Dermis microvascular lymphatic vessel endothelial cell (primary cell): ENCODE measurements at places on chromosomes 3 and 15. TPM values are rescaled to one million over a fixed set of nuclear protein-coding genes. Genes with fewer than 3 reads are reported as not detected.

The RETNLB gene
- not detected in 2 replicates for total RNA-seq

DNA sequence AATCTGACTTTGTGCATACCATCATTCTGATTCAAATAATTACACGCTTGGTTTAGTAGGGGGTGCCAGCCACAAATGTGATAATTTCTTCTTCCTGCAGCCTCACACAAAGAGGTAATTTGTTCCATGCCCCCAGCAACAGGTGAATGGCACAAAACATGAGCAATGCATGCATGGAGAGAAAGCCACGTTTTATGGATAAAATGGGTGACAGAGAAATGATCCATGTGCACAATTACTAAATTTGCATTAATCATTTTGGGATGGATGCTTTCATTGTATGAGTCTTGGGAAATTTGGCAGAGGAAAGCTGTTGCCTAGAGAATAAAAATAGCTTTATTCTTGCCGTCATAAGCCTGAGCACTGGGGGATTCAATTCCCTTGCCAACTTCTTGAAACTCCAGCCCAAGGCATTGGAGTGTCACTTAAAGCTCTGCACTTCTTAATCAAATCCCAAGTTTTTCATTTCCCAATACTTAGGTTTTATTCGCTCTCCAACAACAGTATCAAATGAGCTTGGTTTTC is 411.6 kb downstream of the GBE1 start:
- no peak for DNase-seq

The HGD gene
- total RNA-seq: 0.26 TPM in 1 of 2 replicates, not detected in the other

The PLA2G4E gene
- total RNA-seq: not detected in 2 replicates

GRCh38 chr3:9548991-9549390 is 4.6 kb downstream of the LHFPL4 start:
- no peak for DNase-seq

The OXTR gene
- total RNA-seq: 0.13 and 1.3 TPM in 2 replicates

DNA sequence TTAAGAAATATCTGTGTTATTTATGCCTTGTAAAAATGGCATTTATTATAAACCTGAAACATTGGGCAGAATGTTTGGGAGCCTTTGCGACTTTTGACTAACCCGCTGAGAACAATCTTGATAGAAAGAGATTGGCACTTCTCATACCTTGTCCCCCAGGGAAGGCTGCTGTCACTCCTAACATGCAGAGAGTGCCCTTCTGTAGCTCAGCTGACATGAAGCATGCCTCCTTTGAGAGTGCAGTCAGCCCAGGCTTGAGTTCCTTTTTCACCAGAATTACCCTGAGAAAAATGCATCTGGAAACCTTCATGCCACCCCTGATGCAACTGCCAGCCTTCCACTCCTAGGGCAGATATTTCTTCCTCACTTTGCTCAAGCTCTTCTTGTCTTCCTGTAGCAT is 569.2 kb upstream of the ARPP21 start:
- DNase-seq: no peak

The FANCD2OS gene
- total RNA-seq: not detected in 2 replicates

The CYP1A2 gene
- under 0.01 TPM in 2 replicates for total RNA-seq

- DNase-seq: no peak
Measured at GRCh38 chr3:66744986-66745385, 244.2 kb upstream of the LRIG1 start.

DNA sequence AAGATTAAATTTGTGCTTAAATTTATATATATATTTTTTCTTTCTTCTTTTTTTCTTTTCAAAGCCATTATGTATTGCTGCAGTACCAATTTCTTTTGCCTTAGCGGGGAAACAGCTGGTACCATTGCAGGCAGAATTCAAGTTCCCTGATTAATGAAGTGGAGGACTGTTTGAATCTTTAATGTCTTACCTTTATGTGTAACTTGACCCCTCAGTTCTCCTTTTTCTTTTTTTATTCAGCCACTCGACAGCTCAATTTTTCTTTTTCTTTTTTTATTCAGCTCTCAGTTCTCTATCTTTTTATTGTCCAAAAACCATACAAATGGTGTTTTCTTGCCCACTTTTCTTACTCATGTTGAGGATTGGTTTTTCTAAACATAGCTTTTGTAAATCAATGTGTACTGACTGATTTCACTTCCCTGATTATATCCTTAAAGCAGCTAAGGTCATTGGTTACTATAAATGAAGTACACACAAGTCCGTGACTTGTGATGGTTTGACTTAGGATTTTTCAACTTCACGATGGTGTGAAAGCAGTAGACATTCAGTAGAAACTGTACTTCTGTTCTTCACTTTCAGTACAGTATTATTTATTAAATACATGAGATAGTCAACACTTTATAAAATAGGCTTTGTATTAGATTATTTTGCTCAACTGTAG is 22.8 kb downstream of the ATP2C1 start:
- no peak for DNase-seq

The CEMIP gene
- total RNA-seq: 0.26 and 0.38 TPM in 2 replicates

DNA sequence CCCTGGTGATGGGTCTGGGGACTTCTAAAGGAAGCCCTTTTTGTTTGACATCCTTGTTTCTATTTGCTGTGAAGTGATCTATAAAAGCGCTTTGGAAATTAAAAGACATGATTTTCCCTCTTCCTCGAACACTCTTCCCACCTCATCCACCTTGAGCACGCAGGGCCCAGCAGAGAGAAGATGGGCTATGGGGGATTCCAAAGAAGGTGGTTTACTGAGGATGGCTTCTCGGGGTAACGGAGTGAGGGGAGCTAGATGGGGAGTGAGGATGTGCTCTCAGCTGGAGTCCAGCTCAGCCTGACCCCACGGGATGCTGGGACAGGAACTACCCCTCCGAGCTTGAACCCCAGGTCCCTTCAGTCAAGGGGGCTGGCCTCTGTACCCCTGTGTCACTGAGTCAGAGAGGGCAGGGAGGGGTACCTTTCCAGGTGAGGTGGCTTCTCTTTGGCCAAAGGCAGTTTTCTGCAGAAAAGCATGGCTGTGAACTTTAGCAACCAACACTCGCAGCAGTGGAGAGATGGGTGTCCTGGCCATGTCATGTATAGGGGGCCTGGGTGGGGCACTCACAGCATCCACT is 180.7 kb upstream of the SMAD3 start:
- no peak for DNase-seq

The LRRC49 gene
- total RNA-seq: 3.1 and 3.3 TPM in 2 replicates

DNA sequence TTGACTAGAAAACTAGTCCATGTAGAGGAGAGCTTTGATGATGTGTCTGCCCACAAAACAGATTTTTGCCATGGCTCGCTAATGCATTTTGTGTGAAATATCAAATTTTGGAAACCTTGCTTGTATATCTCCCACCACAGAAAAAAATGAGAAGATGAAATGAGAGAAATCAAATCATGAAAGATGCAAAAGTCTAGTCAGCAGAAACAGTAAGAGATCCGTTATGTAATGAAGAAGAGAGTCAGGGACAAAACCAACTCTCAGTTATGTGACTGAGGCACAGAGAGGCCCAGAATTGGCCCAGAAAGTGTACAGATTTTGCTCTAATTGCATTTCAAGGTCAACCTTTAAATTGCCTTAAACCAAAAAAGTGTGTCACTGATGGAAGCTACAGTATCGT is 107.0 kb downstream of the FILIP1L start:
- DNase-seq: no peak

- no peak for DNase-seq
Measured at GRCh38 chr3:54858093-54858785, 69.6 kb downstream of the LRTM1 start.
